Inflammatory macrophage treated with lipopolysaccharide for 4 hours (primary cell): ENCODE measurements at places on chromosomes 3 and 15.
A peak's percentile ranks its signal among the peaks of the same experiment; 100 is the strongest.

GRCh38 chr15:91555312-91555711, 298.2 kb upstream of the SLCO3A1 start:
- peak; percentile 60 for DNase-seq

DNA sequence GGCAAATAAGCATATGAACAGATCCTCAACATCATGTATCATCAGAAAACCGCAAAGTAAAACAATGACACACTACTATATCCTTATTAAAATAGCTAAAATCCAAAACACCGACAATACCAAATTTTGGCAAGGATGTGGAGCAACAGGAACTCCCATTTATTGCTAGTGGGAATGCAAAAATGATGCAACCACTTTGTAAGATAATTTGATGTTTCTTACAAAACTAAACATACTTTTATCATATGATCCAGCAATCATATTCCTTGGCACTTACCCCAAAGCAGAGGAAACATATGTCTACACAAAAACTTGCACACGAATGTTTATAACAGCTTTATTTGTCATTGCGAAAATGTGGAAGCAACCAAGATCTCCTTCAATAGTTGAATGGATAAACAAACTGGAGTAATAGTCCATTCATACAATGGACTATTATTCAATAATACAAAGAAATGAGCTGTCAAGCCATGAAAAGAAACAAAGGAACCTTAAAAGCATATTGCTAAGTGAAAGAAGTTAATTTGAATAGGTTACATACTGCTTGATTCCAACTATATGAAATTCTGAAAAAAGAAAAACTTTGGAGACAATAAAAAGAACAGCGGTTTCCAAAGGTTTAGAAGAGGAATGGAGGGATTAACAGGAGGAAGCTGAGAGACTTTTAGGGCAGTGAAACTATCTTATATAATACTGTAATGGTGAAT, 172.0 kb downstream of the VPS13C start:
- DNase-seq: no peak

DNA sequence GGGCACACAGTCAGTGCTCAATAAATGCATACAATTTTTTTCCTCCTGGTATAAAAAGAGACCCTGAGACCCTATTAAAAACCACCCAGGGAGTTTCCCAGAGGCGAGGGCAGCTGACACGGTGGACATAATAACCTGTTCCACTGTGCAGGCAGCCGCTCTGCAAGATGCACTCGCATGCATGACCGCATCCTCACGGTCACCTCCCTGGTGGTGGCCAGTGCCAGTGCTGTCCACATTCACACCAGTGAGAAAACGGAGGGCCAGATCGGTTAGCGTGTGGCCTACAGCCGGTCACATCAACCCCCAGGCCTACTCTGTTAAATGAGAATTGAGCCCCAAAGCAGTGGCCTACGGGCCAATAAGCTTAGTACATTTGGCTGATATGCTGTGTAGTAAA, 24.8 kb downstream of the SH3BP5 start:
- DNase-seq: no peak

GRCh38 chr3:67377299-67377698, 277.1 kb downstream of the SUCLG2 start:
- no peak for DNase-seq

DNA sequence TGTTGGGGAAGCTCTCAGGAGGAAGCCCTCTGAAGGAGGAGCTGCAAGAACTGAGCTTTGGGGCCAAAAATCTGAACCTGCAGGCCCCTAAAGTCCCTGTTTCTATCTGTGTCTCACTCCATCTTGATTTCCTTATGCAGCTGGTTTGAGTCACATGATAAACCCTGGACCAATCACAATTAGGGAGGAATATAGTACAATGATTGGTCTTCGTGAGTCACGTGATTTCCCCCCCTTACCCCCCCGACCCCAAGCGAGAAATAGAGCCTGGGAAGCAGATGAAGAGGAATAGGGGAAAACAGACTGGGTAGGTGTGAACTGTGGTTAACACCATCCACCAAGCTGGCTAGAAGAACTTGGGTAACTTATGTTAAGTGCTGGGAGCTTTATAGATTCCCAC, 12.9 kb downstream of the CRABP1 start:
- no peak for DNase-seq

GRCh38 chr3:152123457-152123856, 145.3 kb upstream of the MBNL1 start:
- DNase-seq: no peak

DNA sequence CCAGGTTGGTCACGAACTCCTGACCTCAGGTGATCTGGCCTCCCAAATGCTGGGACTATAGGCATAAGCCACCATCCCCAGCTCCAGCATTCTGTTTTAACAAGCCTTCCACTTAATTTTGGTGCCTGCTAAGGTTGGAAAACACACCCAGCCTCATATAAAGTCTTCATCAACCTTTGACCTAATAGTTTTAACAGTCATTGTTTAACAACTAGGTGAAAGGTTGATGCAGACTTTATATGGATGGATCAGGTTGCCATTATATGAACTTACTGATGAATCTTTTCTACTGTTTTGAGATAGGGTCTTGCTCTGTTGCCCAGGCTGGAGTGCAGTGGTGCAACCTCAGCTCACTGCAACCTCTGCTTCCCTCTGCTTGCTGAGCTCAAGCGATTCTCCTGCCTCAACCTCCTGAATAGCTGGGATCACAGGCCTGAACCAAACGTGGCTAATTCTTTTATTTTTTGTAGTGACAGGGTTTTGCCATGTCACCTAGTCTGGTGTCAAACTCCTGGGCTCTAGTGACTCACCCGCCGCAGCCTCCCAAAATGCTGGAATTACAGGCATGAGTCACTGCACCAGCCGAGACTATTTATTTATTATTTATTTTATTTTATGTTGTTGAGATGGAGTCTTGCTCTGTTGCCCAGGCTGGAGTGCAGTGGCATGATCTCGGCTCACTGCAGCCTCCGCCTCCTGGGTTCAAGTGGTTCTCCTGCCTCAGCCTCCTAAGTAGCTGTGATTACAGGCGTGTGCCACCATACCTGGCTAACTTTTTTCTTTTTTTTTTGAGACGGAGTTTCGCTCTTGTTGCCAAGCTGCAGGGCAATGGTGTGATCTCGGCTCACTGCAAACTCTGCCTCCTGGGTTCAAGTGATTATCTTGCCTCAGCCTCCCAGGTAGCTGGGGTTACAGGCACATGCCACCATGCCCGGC, 3.1 kb upstream of the RPAP1 start:
- DNase-seq: no peak

GRCh38 chr3:109643590-109643989, 306.2 kb upstream of the DPPA4 start:
- DNase-seq: no peak

GRCh38 chr15:70098153-70098460, 390 bp upstream of the TLE3 start:
- no peak for DNase-seq

GRCh38 chr3:87009271-87009670, 18.3 kb upstream of the VGLL3 start:
- DNase-seq: no peak

DNA sequence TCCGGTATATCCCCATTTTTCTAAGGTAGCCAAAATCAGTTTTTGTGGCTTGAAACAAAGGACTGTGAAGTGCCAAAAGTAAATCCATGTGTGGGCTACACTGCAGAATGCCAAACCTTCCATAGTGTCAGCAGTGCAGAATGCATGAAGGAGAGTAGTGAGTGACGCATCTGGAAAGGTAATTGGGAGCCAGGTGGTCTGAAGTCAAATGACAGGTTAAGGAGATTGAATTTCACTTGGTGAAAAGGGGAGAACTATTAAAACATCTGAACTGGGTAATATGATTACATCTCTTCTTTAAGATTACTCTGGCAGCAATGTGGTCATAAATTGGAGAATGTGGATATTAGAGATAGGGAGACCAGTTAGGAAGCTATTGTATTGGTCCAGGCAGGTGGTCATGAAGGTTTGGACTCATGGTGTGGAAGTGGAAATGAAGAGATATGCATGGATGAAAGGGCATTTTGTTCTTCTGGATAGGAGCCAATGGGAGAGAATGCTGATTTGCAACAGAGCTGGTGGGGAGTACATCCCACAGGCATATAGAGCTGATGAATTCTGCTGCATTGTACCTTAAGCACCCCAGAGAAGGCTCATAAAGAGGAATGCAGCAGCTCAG, 118.2 kb downstream of the ECT2 start:
- no peak for DNase-seq
